ENCODE measurements at places on chromosomes 13 and 19. TPM values are rescaled to one million over a fixed set of nuclear protein-coding genes. Genes with fewer than 3 reads are reported as not detected.
A peak's percentile ranks its signal among the peaks of the same experiment; 100 is the strongest.

DNA sequence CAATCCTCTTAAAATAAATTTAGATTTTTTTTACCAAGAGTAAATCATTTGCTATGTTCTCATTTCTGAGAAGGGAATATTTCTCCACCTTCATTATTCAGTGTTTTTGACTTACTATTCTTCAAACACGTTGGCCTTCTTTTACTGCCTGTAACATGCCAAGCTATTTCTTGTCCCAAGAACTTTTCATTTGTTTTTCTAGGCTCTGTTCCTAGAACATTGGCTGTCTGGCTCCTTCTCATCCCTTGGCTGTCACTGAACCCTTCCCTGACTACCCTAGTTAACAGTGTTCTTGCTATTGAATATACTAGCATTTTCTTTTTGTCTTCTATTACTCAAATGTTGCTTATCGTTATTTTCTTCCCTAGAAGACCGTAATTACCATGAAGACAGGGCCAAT lies 248.1 kb downstream of the ITGBL1 start:
- no peak overlapping the region for H3K27ac ChIP-seq
- H3K4me3 ChIP-seq = no peak overlapping the region
- no peak for DNase-seq
- H3K36me3 ChIP-seq = no peaks in the 10 kb centered on the region

DNA sequence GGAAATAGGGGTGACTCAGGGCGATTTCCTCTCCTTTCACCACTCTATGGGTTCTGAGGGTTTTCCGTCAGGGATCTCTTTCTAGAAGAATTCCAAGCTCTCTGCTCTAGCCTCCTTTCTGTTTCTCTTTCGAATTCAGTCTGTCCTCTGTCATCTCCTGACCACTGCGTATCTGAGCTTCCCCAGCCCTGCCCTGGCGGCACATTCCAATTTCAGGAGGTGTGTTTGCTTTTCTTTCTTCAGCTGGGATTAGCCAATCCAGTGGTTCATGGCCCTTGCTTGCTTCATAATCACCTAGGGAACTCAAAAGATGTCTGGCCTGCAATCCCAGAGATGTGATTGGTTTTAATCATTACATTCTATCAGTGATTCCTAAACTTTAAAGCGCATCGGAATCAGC lies 9.4 kb downstream of the IFNL2 start:
- H3K4me3 ChIP-seq = no peak overlapping the region
- no peaks in the 10 kb centered on the region for H3K27me3 ChIP-seq

DNA sequence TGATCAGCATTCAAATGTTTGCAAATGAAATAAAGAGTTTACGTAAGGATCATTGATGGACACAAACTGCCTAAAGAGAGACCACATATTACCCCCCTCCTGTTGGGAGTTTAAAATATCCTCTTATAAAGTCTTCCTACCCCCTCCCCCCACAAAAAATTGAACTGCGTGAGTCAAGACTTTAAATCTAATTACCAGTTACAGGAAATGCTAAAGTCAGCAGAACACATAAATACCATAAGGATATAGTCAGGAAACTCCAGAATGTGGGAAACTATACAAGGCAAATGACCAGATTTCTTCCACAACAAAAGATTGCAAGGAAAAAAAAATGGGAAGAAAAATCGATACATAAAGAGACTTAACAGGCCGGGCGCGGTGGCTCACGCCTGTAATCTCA lies 44.4 kb upstream of the FARP1 start:
- no peak for DNase-seq
- no peaks in the 10 kb centered on the region for H3K36me3 ChIP-seq
- H3K4me1 ChIP-seq = no peaks in the 10 kb centered on the region
- no peak overlapping the region for H3K27ac ChIP-seq

DNA sequence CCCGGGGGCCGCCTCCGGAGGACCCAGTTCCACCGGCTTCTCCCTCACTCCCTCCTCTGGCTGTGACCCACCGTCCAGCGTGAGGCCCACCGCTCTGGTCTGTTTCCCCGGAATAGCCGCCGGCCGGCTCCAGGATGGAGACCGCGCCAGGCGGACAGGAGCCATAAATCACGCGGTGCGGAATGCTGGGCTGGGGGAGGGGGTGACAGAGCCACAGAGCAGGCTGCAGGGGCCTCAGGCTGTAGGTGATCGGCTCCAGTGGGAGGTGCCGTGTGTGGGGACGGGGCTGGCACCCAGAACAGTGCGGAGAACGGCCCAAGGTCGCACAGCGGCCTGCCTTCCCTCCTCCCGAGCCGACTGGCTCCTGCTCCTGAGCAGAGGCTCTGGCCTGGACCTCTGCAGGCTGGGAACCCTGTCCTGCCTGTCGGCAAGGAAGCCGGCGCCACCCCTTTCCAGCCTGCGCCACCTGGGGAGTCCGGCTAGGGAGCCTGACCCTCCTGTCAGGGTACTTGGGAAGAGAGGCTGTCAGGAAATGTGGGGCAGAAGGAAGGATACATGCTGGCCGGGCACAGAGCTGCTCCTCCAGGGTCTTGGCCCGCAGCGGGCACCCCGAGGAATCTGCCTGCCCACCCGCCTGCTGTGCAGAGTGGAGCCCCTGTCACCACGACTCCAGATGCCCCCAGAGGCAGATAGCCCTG lies 8.3 kb downstream of the PIAS4 start:
- H3K4me3 ChIP-seq = no peak overlapping the region
- no peaks in the 10 kb centered on the region for H3K27me3 ChIP-seq
- peaks cover 6% of the 10 kb centered on the region for H3K4me1 ChIP-seq
- DNase-seq = no peak

- peaks cover 66% of the 10 kb centered on the region for H3K27me3 ChIP-seq
- DNase-seq = no peak
- H3K4me1 ChIP-seq = peaks cover 2% of the 10 kb centered on the region
- no peaks in the 10 kb centered on the region for H3K36me3 ChIP-seq
- H3K27ac ChIP-seq = no peak overlapping the region
- peak overlapping the region; percentile 50 for H3K4me3 ChIP-seq
These were observed 64.7 kb upstream of the STARD13 start for GRCh38 chr13:33349986-33350826.

GRCh38 chr13:51619614-51620013 lies 35.4 kb downstream of the WDFY2 start:
- DNase-seq = no peak
- peaks cover 7% of the 10 kb centered on the region for H3K36me3 ChIP-seq
- no peak overlapping the region for H3K4me3 ChIP-seq
- no peaks in the 10 kb centered on the region for H3K27me3 ChIP-seq

GRCh38 chr13:28488376-28489005 lies 6.4 kb downstream of the FLT1 start:
- peaks cover 12% of the 10 kb centered on the region for H3K4me1 ChIP-seq
- H3K36me3 ChIP-seq = peaks cover 3% of the 10 kb centered on the region
- DNase-seq = no peak
- no peak overlapping the region for H3K4me3 ChIP-seq
- peaks cover 33% of the 10 kb centered on the region for H3K27me3 ChIP-seq

- H3K27me3 ChIP-seq = peaks cover 26% of the 10 kb centered on the region
- no peaks in the 10 kb centered on the region for H3K4me1 ChIP-seq
- DNase-seq = no peak
- H3K36me3 ChIP-seq = no peaks in the 10 kb centered on the region
- no peak overlapping the region for H3K4me3 ChIP-seq
These were observed 7.4 kb upstream of the IL17D start for GRCh38 chr13:20696073-20696472.

GRCh38 chr19:29550896-29551295 lies 25.1 kb downstream of the VSTM2B start:
- no peak for DNase-seq
- H3K27me3 ChIP-seq = peaks cover 22% of the 10 kb centered on the region
- no peaks in the 10 kb centered on the region for H3K4me1 ChIP-seq
- H3K27ac ChIP-seq = no peak overlapping the region
- no peak overlapping the region for H3K4me3 ChIP-seq

GRCh38 chr13:21237081-21237480 lies 60.6 kb downstream of the MRPL57 start:
- H3K27ac ChIP-seq = no peak overlapping the region
- peaks cover 7% of the 10 kb centered on the region for H3K4me1 ChIP-seq
- H3K4me3 ChIP-seq = no peak overlapping the region
- H3K36me3 ChIP-seq = no peaks in the 10 kb centered on the region
- DNase-seq = no peak

GRCh38 chr13:113951246-113951999 lies 22.5 kb downstream of the C13orf46 start:
- H3K4me1 ChIP-seq = peaks cover 3% of the 10 kb centered on the region
- peak; percentile 68 for DNase-seq
- H3K4me3 ChIP-seq = no peak overlapping the region
- H3K27ac ChIP-seq = no peak overlapping the region

DNA sequence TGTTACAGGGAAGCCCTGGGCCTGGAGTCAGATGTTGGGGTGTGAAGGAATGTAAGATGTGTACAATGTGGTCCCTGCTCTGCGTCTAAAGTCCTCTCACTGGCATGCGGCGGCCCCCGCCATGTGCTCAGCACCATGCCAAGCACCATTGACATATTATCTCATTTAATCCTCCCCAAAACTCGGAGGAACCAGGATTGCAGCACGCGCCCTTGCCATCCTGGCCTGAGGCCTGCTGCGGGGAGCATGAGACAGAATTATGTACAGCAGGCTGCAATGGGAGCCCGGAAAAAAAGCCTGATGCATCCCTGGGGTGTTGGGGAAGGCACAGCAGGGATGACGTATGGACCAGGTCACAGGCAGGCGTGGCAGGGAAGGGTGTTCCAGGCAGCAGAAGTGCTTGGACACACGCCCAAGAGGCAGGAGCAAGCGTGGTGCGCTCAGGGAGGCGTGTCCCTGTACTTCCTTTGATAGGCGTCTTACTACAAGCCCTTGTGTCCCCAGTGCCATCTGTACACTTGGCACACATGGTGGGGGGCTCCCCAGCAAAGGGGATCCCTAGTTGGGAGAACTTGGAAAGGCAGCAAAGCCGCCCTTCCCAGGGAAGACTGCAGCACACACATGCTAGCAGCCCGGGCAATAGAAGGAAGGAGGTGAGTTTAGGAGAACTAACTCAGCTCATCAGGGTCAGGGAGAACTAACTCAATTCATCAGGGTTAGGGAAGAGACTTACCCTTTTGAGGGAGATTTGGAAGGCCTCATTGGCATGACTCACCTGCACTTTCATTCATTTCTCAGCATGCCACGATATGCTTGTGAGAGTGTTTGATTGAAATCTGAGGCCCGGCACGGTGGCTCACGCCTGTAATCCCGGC lies 3.4 kb downstream of the EVI5L start:
- H3K4me1 ChIP-seq = peaks cover 13% of the 10 kb centered on the region
- no peak overlapping the region for H3K4me3 ChIP-seq
- H3K36me3 ChIP-seq = no peaks in the 10 kb centered on the region
- peaks cover 6% of the 10 kb centered on the region for H3K27me3 ChIP-seq

- H3K27ac ChIP-seq = no peak overlapping the region
- no peaks in the 10 kb centered on the region for H3K36me3 ChIP-seq
- no peak for DNase-seq
- H3K4me1 ChIP-seq = no peaks in the 10 kb centered on the region
These were observed 148.7 kb downstream of the COL4A1 start for GRCh38 chr13:110158226-110158625.

- H3K4me3 ChIP-seq = no peak overlapping the region
- H3K4me1 ChIP-seq = peaks cover 9% of the 10 kb centered on the region
- H3K27ac ChIP-seq = no peak overlapping the region
- H3K27me3 ChIP-seq = no peaks in the 10 kb centered on the region
- H3K36me3 ChIP-seq = no peaks in the 10 kb centered on the region
These were observed 3.8 kb downstream of the S1PR2 start for GRCh38 chr19:10227026-10227971.

DNA sequence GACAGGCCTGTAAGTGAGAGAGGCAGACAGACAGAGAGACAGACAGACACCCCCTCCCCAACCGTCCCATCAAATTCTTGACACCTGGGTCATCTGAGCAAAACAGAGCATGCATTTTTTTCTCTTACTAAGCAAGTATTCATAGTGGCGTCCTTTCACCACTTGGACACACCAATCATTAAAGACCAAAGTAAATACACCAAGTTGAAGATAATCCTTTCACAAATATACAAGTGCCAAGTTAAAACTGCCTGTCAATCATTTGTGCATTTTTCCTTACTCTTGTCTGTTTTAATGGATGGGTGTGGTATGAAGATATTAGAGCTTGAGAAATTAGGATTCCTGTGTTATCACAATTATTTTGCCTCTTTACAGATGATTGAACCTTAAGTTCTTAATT lies 337.3 kb downstream of the ATP8A2 start:
- H3K4me3 ChIP-seq = no peak overlapping the region
- no peak for DNase-seq
- no peaks in the 10 kb centered on the region for H3K4me1 ChIP-seq
- H3K27ac ChIP-seq = no peak overlapping the region
- H3K36me3 ChIP-seq = no peaks in the 10 kb centered on the region
- peaks cover 3% of the 10 kb centered on the region for H3K27me3 ChIP-seq

- no peak overlapping the region for H3K27ac ChIP-seq
- no peaks in the 10 kb centered on the region for H3K4me1 ChIP-seq
- no peak overlapping the region for H3K4me3 ChIP-seq
- DNase-seq = no peak
These were observed 95.7 kb downstream of the KCTD12 start for GRCh38 chr13:76790526-76790925.

GRCh38 chr19:3285647-3286176 lies 61.3 kb downstream of the CELF5 start:
- no peaks in the 10 kb centered on the region for H3K36me3 ChIP-seq
- H3K4me1 ChIP-seq = peaks cover 2% of the 10 kb centered on the region
- H3K4me3 ChIP-seq = no peak overlapping the region

GRCh38 chr19:46197314-46198070 lies 32.0 kb upstream of the IGFL1 start:
- no peaks in the 10 kb centered on the region for H3K36me3 ChIP-seq
- peaks cover 61% of the 10 kb centered on the region for H3K27me3 ChIP-seq
- H3K4me3 ChIP-seq = no peak overlapping the region
- no peaks in the 10 kb centered on the region for H3K4me1 ChIP-seq
- no peak for DNase-seq
- H3K27ac ChIP-seq = no peak overlapping the region

GRCh38 chr19:56155124-56155687 lies 14.1 kb downstream of the ZNF444 start:
- H3K4me3 ChIP-seq = no peak overlapping the region
- H3K4me1 ChIP-seq = peaks cover 14% of the 10 kb centered on the region
- H3K27me3 ChIP-seq = no peaks in the 10 kb centered on the region
- H3K36me3 ChIP-seq = peaks cover 15% of the 10 kb centered on the region

DNA sequence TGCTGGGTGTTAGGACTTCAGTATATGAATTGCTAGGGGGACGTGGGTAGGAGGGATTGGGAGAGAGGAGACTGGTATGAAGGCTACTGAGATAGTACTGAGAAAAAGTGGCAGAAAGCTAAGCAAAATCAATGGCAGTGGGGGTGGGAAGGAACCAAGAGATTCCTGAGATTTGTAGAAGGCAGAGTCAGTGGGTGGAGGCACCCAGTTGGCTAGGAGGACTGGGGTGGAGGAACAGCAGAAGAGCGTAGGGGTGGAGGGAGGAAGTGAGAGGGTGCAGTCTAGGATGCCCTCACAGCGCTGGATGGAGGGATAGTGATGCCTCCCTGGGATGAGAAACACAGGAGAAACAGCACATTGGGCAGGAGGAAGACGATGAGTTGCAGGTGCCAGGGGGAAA lies 5.6 kb upstream of the MEDAG start:
- peaks cover 62% of the 10 kb centered on the region for H3K27me3 ChIP-seq
- DNase-seq = no peak
- H3K36me3 ChIP-seq = no peaks in the 10 kb centered on the region
- H3K27ac ChIP-seq = no peak overlapping the region
- no peak overlapping the region for H3K4me3 ChIP-seq
- peaks cover 7% of the 10 kb centered on the region for H3K4me1 ChIP-seq

The TJP3 gene
- 0.39 TPM for total RNA-seq

The ATP7B gene
- total RNA-seq = 0.66 TPM

The C19orf81 gene
- 2.9 TPM for total RNA-seq

The CEACAM3 gene
- total RNA-seq = not detected

The ZNF571 gene
- 2.7 TPM for total RNA-seq

The LEUTX gene
- not detected for total RNA-seq

The OLFM2 gene
- total RNA-seq = 2.9 TPM
